ENCODE measurements at places on chromosomes 6 and 20.
A peak's percentile ranks its signal among the peaks of the same experiment; 100 is the strongest.

- peak; percentile 17 for DNase-seq
Measured at GRCh38 chr6:98581705-98582104, 252.7 kb upstream of the POU3F2 start.

DNA sequence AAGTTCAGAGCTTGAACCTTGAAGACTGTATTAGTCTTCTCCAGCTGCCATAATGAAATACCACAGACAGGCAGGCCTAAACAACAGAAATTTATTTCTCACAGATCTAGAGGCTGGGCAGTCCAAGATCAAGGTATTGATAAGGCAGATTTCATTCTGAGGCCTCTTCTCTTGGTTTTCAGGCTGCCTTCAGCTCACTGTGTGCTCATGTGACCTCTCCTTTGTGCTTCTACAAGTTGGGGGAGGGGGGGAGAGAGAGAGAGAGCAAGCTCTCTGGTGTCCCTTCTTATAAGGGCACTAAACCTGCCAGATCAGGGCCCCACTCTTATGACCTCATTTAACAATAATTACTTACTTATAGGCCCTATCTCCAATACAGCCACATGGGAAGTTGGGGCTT is 102.6 kb upstream of the RSPO3 start:
- DNase-seq, result no peak

DNA sequence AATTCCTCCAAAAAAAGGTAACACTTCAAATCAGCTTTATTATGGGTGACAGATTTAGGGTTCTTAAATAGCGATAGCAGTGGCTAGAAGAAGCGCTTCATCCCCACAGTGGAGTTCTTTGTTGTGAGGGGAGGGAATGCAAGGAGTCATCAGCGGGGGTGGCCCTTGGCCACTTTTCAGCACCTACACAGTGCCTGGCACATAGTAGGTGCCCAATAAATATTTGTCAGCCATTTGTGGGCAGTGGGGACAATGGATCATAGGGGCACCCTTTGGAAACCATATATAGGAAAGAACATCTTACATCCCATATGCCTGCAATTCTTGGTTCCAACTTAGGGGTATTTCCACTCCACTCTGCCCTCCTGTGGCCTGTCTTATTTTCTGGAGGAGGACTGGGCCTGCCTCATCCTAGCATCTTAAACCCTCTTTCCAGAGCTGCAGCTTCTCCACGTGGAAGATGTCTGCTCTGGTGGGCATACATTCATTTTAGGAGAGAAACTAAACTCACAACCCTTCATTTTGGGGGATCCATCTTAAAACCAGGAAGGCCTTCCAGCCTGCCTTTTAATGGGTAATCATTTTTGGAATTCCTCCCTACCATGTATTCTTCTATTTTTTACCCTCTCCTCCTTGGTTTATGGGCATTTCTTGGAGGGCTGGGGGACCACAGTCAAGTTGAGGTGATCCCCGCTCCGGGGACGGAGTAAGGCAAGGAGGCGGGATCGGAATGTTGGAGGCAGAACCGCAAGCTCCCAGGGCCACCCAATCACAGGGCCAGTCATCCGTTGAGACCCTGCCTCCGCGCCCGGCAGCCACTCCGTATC is 2.6 kb upstream of the GPSM3 start:
- peak; percentile 63 for DNase-seq

DNA sequence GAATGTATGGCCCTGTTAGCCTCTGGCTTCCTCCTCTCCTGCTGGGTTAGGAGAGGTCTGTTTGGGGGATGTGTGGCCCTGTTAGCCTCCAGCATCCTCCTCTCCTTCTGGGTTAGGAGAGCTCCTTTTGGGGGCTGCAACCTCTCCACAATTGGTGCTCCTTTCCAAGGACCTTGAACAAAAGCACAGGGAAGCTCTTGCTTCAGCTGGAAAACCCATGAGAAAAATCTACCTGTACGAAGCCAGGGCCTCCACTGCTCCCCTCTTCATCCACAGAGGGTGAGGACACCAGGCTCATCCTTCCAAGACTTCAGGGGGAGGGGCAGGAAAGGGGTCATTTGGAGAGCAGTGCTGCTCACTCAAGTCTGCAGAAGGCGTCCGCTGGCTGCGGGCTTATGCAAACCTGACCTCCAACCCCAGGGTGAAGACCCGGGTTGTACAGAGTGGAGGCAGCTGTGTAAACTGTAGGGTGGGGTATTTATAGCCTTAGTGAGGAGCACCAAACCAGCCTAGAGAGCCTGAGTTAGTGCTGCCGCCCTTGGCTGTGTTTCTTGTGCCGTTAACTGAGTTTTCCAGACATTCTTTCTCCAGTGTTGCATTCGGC is 62.1 kb downstream of the SLC24A3 start:
- no peak for DNase-seq

GRCh38 chr6:1551249-1551648 is 58.5 kb upstream of the FOXC1 start:
- DNase-seq, result no peak

GRCh38 chr20:1907586-1907985 is 12.4 kb downstream of the SIRPA start:
- DNase-seq, result no peak

DNA sequence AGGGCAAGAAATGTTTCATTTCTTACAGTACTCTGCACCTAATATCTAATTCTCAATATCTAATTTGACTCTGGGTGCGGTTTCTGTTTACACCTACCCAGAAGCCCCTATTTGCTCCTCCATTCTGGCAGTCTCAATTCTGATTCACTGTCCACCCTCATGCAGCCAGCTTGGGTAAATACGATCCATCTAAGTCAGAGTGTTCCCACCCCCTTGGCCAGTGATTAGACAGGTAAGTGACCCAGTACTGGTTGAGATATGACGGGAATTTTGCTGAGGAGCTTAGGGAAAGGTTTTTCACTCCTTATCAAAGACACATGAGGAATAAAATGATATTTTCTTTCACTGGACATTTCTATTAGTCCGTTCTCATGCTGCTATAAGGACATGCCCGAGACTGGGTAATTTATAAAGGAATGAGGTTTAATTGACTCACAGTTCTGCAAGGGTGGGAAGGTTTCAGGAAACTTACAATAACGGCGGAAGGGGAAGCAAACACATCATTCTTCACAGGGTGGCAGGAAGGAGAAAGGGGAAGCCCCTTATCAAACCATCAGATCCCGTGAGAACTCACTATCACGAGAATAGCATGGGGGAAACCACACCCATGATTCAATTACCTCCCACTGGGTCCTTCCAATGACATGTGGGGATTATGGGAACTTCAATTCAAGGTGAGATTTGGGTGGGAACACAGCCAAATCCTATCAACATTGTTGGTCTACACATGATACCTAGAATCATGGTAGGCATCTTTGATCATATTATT is 29.4 kb downstream of the GLO1 start:
- no peak for DNase-seq

GRCh38 chr20:14561741-14562221 is 224.4 kb upstream of the FLRT3 start:
- no peak for DNase-seq

DNA sequence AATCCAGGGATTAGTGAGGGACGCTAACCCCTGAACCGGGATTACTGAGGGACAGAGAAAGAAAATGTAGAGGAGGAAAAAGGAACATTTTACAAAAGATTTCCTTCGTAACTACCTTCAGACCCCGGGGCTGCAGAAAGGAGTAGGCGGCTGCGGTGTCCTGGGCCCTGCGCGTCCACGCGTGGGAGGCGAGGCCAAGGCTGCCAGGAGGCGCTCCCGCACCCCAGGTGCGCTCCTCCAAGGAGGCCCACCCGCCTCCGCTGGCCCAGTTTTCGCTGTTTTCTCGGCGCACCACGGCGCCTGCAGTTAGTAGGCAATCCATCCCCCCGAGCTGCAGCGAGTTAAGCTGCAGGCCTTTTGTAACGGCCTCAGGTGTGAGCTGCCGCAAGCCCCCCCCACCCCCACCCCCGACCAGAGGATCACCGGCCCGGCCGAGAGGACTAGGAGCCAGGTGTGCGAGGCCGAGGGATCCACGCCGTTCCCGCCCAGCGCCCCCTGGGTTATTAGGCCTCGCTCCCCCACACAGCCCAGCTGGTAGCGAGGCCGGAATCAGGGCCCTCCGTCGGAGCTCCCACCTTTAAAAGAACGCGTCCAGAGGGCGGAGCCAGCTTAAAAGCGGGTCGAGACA is 380.3 kb upstream of the ARID1B start:
- DNase-seq, result no peak

DNA sequence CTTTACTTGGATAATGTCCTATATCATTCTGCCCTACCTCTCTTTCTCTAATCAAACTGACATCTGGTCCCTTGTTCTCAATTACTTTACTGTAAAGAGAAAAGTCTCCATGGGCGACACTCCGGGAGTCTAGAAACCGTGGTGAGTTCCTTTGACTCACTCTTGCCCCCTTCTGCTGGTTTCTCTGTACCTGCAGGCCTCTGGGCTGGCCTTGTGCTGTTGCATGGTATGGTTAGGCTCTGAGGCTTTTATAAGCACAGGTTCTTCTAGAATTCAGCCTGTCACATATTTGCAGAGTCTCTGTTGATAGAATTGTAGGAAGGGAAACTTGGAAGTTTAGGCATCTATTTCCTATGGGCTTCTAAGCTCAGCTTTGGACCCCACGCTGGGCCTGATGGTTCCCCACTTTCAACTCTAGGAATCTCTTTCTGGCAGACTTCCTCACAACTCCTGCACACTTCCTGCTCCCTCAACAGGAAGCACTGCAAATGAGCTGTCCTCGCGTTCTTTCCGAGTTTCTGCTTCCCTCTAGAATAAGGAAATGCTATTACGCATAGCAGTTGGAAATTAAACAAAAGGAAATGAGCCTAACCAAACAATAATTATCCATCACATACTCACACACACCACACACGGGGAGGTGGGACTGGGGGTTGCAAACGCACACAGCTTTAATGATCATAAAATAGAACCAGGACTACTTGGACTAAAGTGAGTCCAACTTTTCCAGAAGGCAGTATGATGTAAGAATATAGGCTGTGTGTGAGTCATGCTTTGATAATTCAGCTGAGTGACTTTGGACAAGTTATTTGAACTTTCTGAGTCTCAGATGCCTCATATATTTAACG is 683.3 kb downstream of the QKI start:
- DNase-seq, result peak; percentile 19

DNA sequence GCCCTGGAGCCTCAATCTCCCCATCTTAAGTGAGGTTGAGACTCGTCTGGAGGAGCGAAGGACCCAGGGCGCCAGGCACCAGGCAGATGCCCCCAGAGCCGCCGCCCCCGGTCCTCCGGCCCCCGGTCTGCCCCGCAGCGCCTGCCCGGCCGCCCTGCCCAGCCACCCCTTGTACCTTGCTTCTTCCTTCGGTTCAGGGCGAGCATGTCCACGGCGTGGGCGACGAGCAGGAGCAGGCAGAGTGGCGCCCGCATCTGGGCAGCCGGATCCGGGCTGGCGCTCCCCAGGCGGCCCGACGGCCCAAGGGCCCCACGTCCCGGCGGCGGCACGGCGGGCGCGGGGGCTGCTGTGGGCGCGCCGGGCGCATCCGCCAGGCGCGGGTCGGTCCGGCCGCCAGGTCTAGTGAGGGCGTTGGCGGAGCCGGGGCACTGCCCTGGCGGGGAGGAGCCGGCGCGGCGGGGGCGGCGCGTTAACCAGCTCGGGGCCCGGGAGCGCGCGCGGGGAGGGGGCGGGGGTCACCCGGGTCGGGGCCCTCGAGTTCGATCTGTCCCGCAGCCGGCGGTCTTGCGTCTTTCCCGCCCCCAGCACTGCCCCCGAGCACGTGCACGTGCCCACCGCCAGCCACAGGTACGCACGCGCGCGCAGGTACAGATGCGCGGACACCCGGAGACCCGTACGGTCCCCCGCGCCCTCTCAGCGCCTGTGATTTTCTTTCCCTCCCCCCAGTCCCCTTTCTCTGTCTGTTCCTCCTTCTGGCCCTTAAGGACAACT is at the start of gene RSPO4:
Gene RSPO4, minus strand, starts transcription at position 401 of the 771 bp plus-strand sequence. Its CDS starts 147 bp downstream, at position 254.
- DNase-seq, result no peak

- DNase-seq, result peak; percentile 59
Measured at GRCh38 chr6:5471044-5471443, 209.7 kb downstream of the FARS2 start.

DNA sequence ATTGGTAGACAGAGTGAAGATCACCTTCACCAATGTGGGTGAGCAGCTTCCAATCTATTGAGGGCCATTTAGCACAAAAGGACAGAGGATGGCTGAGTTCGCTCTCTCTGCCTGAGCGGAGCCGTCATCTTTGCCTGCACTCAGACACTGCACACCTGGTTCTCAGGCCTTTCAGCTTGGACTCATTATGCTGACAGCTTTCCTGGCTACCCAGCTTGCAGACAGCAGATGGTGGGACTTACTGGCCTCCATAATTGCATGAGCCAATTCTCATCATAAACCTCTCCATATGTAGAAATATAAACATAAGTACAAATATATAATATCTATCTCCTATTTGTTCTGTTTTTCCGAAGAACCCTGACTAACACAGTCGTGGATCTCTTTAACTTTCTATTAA is 13.7 kb downstream of the TBXT start:
- DNase-seq, result no peak

- DNase-seq, result peak; percentile 78
Measured at GRCh38 chr6:128600397-128600951, 80.1 kb upstream of the PTPRK start.

DNA sequence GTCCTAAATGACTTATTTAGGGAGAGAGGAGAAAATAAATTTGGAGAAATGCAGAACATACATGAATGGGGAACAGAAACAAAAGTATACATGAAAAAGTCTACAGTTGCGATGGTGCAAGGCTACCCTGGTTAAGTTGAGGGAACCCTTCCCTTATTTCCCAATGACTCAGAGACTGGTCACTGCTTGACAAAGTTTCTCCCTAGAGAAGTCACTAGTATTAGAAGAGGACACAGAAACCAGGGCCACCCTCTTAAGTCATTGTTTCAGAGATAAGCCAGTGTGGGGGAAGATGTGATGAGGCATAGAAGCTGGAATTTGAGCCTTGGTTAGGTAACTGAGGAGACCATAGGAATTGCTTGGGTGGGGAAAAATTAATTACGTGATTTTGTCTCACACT is 24.4 kb upstream of the EDN1 start:
- peak; percentile 88 for DNase-seq
